Stimulated activated CD4-positive, alpha-beta T cell treated with anti-CD3 and anti-CD28 coated beads, TNF-alpha, amount 100 ng/mL, for 24 hours (primary cell): ENCODE measurements at places on chromosomes 5 and 9.

DNA sequence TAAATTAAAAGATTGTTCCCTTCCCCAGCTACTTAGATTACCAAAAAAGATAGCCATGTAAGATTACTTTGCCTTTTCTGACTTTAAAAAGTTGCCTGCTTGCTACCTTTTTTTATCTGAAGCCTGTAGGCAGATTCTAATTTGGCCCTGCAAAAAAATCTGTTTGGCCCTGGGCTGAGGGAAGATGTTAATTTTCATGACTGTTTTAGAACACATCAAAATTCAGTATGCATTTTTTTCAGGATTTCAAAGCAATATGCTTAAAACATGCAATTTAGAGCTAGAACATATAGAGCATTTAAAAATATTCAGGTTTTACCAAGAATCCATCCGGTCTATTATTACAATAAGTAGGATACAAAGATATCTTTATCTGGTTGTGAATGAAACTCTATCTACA is 563.6 kb downstream of the NR2F1-AS1 start:
- DNase-seq = no peak

DNA sequence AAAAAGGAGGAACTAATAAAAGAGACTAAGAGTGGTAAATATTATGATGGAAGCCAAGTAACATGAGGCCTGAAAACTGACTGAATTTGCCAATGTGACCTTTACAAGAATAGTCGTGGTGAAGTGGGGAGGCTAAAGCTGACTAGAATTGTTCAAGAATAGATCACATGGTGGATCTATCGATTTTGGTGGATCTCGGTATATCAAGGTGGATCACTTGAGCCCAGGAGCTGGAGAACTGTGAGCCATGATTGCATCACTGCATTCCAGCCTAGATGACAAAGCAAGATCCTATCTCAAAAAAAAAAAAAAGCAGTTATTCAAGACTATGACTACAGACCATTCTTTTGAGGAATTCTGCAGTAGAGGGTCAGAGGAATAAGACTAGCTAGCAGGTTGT is 15.1 kb downstream of the ERMP1 start:
- DNase-seq = no peak

- DNase-seq = no peak
These were observed 457.3 kb downstream of the ZNF608 start for GRCh38 chr5:124289130-124289529.

DNA sequence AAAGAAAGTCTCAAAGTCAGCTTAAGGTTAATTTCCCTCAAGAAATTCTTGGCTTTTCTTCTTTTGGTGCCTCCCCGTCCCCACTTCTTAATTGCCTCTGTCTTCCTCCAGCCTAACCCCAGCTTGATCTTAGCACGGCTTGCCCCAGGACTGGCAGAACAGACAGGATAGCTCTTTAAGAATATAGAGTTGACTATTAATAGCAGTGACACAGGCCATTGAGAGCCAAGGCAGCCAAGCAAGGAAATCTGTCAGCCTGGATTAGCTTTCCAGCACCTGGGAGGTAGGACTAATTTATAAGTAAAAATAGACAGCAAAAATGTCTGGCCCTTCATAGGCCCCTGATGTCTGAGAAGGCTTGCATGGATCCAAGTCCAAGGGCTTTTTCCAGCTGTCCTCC is 384.6 kb upstream of the SLC30A5 start:
- no peak for DNase-seq
